ENCODE measurements at places on chromosomes 11 and 22.

DNA sequence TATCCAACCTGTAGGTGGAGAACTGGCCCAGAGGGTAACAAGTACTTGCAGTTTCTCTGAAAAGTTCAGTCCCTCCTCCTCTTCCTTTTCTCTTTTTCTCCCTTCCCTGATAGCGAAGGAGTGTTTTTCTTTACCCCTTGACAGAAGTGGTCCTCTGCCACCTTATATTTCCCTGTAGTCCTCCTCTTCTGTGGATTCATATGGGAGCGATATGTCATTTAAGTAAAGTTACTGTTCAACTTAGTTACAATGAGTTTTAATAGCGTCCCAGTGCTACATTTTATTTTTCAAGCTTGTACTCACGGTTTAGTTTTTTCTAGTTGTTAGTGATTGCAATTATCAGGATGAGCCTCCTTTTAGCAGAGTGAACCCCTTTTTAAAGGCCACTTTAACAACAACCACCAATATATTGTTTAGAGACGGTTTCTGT is 1.4 kb downstream of the PCF11 start:
- no peak for DNase-seq

DNA sequence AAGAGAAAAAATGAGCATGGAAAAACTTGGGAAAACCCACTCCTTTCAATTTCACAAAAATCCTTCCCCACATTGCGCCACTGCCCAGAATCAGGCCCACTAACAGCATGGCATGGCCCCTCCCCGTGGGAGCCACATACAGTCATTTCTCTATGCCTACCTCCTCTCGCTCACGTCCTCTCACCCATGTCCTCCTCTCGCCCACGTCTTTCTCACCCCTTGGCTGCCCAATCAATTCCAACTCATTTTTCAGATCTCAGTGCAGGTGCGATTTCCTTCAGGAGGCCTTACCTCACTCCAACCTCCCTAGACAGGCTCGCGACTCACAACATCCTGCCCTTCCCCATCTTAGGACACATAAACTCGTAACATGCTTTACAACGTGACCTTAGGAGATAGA is 229.2 kb downstream of the CADM1 start:
- no peak for DNase-seq

- no peak for DNase-seq
Observed at GRCh38 chr11:110323786-110324185, 27.4 kb upstream of the RDX start.

GRCh38 chr11:110422306-110422905 is 7.3 kb upstream of the FDX1 start:
- no peak for DNase-seq

- no peak for DNase-seq
Observed at GRCh38 chr11:83971063-83971462, 684.9 kb upstream of the CCDC90B start.

GRCh38 chr11:100902454-100903141 is 215.5 kb downstream of the ARHGAP42 start:
- no peak for DNase-seq

- no peak for DNase-seq
Observed at GRCh38 chr11:117834838-117835443, 10.4 kb upstream of the FXYD2 start.

DNA sequence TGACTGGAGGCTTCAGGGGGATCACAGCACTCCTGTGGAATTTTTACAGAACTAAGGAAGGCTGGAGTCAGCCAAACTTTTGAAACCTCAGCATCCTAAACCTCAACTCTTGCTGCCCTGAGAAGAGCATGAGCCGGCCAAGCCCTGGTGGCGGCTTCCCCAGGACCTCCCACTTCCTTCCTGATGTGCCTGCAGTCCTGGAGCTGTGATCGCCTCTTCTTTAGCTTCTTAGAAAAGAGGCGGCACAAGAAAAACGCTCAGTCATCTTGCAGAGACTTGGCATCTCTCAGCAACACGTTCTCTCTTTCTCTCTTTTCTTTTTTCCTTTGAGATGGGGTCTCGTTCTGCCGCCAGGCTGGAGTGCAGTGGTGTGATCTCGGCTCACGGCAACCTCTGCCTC is 40.4 kb upstream of the AMPD3 start:
- DNase-seq: peak; percentile 78

DNA sequence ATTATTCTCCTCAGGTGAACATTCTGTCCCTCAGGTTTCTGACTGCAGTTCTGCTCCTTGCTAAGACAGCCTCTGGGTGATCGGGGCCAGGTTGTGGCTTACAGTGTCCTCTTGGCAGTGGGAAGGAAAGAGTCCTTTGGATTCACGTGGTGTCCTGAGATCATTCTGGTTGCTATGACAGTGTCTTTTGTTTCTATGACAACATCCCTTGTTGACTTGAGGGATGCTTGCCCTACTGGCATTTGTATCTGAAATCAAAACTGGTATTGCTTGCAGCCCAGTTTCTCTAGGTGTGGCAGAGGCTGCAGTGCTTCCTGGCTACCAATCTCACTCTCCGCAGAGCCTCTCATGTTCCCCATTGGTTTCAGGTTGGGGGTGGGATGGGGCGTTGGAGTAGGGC is 151.8 kb upstream of the CCDC90B start:
- DNase-seq: no peak

DNA sequence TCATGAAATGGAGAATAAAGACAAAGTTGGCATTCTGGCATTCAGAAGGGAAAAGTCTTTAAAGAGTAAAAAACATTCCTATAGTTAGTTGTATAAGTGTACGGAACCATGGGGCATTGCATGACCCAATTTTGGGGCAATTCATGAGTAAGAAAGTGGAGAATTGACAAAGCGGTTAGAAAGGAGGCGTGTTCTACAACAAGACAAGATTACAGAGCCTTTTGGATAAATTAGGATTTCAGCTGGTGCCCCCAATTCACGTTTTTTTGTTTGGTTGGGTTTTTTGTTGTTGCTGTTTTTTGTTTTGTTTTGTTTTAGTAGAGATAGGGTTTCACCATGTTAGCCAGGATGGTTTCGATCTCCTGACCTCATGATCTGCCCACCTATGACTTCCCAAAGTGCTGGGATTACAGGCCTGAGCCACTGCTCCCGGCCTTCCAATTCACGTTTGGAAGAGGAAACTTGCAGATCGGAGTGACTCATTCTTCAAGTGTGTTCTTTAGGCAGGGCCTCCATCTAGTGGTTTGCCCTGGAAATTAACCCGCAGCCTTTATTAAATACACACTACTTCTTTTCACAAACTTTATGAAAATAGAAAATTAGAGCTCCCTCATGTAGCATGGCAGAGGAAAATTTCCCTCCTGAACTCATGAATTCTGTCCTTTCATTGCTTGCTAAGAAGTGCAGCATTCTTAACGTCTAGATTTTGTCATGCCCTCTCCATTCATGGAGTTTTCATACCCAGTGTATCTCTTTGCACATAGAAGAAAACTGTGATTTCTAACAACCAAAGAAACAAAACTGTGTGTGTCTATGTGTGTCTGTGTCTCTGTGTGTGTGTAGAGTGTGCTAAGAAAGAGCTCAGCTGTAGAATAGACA is 118.1 kb downstream of the BBOX1 start:
- peak; percentile 22 for DNase-seq

DNA sequence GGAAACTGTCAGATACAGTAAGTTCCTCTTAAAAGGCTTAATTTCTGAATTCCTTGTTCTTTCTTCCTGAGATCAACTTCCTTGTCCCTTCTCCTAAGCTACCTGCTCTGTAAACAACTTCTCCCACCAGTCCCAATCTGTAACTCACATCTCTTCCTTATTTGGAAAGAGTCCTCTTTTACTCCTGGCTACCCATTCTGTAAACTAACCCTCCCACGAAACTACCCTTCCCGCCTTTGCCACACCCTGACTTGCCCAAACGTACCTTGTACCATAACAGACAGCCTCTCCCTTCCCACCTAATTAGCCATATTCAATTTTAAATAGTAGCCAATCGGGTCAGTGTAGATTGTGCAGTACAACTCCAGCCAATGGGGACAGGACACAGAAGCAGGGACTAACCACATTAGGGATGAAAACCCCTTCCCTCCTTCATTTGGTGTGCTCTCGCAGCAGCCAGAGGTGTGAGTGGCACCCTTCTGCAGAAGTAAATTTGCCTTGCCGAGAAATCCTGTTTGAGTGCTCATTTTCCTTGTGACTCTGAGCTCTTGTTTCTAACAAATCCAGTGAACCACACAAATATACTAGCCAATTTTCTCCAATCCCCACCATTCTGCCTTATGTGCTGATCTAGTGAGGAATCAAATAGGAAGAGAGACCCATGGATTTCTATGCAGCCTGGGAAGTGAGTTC is 49.5 kb downstream of the ZNF280B start:
- peak; percentile 6 for DNase-seq

- DNase-seq: no peak
Observed at GRCh38 chr11:21806508-21806907, 386.4 kb upstream of the ANO5 start.

- no peak for DNase-seq
Observed at GRCh38 chr11:126927623-126928022, 72.9 kb downstream of the KIRREL3 start.

GRCh38 chr11:112941104-112941503 is 20.1 kb upstream of the NCAM1 start:
- DNase-seq: no peak

DNA sequence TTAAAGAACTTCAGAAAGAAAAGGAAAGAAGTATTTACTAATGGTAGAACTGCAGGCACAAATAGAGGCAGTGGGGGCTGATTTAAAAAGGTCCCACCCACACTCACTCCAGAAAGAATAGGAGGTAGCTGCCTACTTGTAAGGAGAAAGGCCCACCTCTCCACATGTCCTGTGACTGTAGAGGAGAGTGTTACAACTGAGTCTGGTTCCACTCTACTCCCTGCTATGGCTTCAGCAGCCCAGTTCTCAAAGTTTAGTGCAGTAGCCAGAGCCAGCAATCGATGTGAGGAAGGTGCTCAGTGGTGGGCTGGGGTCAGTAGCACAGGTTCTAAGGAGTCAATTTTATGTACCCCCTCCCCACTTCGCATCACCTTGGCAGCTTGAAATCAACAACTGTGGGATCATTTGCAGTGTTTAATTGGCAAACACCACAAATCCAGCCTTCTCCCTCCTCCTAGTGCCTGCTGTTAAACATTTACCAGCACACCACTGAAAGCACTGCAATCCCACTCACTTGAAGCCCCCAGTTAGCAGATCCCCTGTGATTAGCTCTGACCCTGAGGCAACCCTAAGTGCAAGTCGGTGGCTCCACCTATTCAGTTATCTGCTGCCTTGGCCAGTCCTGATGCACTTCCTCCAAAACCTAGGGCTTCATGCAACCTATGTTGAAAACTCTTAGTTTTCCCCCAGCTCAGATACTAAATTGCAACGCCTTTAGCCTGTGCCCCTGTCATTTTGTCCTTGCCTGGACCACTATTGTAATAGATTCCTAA is 146.6 kb downstream of the BBOX1 start:
- no peak for DNase-seq

GRCh38 chr11:19713196-19714021 is 772 bp downstream of the NAV2 start:
- DNase-seq: peak; percentile 25

DNA sequence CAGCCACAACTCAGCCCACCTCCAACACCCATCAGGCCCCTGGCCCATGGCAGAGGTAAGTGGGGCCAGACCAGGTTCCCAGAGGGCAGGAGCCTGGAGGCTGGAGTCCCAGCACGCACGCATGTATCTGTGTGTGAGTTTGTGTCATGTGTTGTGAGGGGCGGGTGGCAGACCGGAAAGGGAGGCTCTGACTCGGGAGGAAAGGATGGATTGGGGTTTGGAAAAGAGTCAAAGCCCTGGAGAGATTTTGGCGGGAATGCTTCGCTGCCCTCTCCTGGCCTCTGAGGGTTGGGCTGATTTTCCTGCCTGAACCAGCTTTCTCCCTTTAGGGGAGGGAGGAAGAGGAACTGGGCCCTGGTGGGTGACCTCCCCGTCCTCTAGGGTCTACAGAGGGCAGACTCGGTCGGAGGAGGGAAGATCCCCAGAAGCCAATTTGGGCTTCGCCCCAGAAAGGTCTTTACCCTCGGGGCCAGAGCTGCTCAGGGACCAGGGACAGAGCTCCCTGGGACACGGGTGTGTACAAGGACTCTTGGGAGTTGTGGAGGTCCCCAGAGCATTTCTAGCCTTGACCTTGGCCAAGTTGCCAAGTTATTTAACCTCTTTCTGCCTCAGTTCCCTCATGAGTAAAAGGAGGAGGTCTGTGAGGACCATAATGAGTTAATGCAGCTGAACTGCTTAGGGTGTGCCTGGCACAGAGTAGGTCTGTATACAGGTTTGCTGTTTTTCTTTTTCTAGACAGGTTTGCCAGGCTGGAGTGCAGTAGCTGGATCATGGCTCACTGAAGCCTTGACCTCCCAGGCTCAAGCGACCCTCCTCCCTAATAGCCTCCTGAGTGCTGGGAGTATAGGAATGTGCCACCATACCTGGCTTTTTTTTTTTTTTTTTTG is 6.9 kb downstream of the C11orf68 start:
- no peak for DNase-seq

DNA sequence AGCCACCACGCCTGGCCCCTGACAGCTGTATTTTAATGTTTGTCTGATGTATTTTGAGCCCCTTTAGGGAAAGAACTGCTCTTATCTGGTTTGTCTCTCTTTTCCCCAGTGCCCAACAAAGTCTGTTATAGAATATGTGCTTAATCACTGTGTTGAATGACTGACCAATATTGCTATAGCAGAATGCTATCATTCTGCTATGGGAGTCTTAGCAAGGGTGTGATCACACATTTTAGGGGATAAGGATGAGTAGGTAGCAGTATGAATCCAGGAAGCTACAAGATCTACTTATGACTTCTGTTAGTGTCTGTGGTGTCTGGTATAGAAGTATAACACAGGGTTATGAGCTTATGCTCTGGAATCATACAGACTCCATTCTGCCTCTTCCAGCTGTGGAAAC is 117.5 kb upstream of the RRM1 start:
- DNase-seq: no peak

GRCh38 chr11:132123854-132124835 is 753.7 kb downstream of the NTM start:
- DNase-seq: no peak

- peak; percentile 79 for DNase-seq
Observed at GRCh38 chr11:118060869-118061268, 16.0 kb upstream of the TMPRSS4 start.

DNA sequence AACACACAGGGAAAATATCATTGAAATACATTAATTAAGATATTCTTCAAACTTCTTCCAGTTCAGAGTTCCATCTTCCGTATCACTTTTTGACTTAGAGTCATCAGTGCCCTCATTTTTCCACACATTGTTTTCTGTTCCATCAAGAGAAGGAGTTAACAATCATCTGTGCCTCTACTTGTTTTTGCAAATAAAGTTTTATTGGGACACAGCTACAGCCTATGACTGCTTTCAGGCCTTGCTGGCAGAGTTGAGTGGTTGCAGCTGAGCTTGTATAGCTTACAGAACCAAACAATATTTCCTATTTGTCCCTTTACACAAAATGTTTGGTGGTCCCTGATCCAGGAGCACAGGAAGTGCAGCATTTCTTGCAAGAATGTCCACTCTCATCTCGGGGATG is 51.6 kb downstream of the SGSM1 start:
- DNase-seq: no peak

- DNase-seq: no peak
Observed at GRCh38 chr11:95641495-95641894, 148.1 kb downstream of the FAM76B start.

GRCh38 chr11:62400760-62401159 is 18.1 kb upstream of the SCGB1A1 start:
- DNase-seq: no peak

All from inflammatory macrophage treated with lipopolysaccharide for 1 hour (primary cell).